ENCODE measurements at places on chromosomes 6 and 20. TPM values are rescaled to one million over a fixed set of nuclear protein-coding genes. Genes with fewer than 3 reads are reported as not detected.
A peak's percentile ranks its signal among the peaks of the same experiment; 100 is the strongest.

DNA sequence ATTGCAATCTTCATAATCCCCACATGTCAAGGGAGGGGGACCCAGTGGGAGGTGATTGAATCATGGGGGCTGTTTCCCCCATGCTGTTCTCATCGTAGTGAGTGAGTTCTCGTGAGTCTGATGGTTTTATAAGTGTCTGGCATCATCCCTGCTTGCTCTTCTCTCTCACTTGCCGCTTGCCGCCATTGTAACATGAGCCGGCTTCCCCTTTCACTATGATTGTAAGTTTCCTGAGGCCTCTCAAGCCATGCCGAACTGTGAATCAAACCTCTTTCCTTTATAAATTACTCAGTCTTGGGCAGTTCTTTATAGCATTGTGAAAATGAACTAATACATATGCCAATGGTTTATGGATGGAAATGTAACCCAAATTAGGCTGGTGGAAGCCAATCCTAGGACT is 109.4 kb upstream of the AKAP12 start:
- H3K27me3 ChIP-seq = no peaks in the 10 kb centered on the region
- no peaks in the 10 kb centered on the region for H3K4me1 ChIP-seq
- no peak for DNase-seq
- no peaks in the 10 kb centered on the region for H3K36me3 ChIP-seq
- no peak overlapping the region for H3K27ac ChIP-seq

GRCh38 chr6:126718600-126719327 is 378.8 kb downstream of the CENPW start:
- no peaks in the 10 kb centered on the region for H3K36me3 ChIP-seq
- H3K27me3 ChIP-seq = no peaks in the 10 kb centered on the region
- no peak overlapping the region for H3K4me3 ChIP-seq
- H3K27ac ChIP-seq = peak overlapping the region; percentile 89
- no peak for DNase-seq
- peaks cover 17% of the 10 kb centered on the region for H3K4me1 ChIP-seq

DNA sequence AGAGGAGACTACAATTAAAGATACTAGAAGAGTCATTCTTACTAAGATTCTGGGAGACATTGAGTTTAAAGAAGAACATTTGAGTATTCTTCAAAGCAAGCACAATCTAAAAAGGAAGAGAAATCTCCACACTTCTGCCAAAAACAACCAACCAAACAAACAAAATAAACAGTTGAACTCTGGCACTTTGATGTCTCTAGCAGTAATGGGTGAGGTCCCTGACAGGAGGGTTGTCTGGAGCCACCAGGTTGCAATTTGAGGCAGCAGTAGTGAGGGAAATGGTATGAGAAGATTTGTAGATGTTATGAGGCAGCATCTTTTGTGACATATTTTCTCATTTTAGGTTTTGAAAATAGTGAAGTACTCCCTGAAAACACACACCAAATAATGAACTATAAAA is 108.1 kb downstream of the PHF3 start:
- no peak overlapping the region for H3K4me3 ChIP-seq
- no peaks in the 10 kb centered on the region for H3K4me1 ChIP-seq
- no peaks in the 10 kb centered on the region for H3K36me3 ChIP-seq

DNA sequence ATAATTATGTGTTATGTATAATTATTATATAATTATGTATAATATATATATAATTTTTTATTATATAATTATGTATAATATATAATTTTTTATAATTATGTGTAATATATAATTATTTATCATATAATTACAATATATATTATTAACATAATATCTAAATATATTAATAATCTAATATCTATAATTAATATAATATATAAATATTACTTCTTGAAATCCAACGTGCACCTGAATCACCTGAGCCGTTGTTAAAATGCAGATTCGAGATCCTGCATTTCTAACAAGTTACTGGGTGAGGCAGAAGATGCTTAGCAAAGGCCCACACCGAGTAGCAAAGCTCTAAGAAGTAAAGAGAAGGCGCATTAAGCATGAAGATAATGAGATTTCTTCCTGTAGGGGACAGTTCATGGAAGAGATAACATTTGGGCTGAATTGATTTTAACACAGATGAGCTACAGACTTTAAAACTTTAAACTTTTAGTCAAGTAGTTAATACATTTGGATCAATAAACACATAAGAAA is 406.4 kb upstream of the PLCB4 start:
- peaks cover 13% of the 10 kb centered on the region for H3K4me1 ChIP-seq
- no peaks in the 10 kb centered on the region for H3K27me3 ChIP-seq
- no peak overlapping the region for H3K27ac ChIP-seq
- H3K36me3 ChIP-seq = no peaks in the 10 kb centered on the region
- H3K4me3 ChIP-seq = no peak overlapping the region

- DNase-seq = no peak
- no peak overlapping the region for H3K27ac ChIP-seq
- no peaks in the 10 kb centered on the region for H3K27me3 ChIP-seq
- H3K4me3 ChIP-seq = no peak overlapping the region
- H3K4me1 ChIP-seq = no peaks in the 10 kb centered on the region
Measured at GRCh38 chr6:51578362-51578761, 509.1 kb downstream of the PKHD1 start.

DNA sequence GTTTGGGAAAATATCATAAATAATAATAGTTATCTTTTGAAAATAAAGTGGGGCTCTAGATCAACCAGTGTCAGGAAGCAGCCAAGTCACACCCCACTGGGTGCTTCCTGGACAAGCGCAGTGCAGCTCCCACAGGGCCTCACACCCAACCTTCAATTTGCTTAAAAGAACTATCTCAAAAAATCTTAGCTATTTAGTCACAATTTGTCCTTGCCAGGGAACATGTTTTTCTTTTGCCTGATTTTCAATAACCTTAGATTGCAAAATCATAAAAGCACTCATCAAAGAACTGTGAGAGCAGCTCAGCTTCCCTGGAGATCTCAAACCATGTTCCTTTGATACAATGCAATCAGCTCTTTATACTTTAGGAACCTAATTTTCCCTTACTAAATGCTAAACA is 1.6 kb upstream of the NCOA7 start:
- no peaks in the 10 kb centered on the region for H3K36me3 ChIP-seq
- H3K4me1 ChIP-seq = peaks cover 13% of the 10 kb centered on the region
- no peak for DNase-seq
- H3K27me3 ChIP-seq = no peaks in the 10 kb centered on the region

GRCh38 chr6:85678026-85678601 is 35.4 kb upstream of the SYNCRIP start:
- no peaks in the 10 kb centered on the region for H3K27me3 ChIP-seq
- DNase-seq = no peak
- H3K4me3 ChIP-seq = peak overlapping the region; percentile 94
- peak overlapping the region; percentile 97 for H3K27ac ChIP-seq
- H3K4me1 ChIP-seq = peaks cover 26% of the 10 kb centered on the region
- H3K36me3 ChIP-seq = peaks cover 17% of the 10 kb centered on the region

- no peaks in the 10 kb centered on the region for H3K36me3 ChIP-seq
- peaks cover 18% of the 10 kb centered on the region for H3K4me1 ChIP-seq
- H3K4me3 ChIP-seq = no peak overlapping the region
- H3K27ac ChIP-seq = no peak overlapping the region
- no peak for DNase-seq
Measured at GRCh38 chr6:158399040-158399700, 86.9 kb downstream of the TULP4 start.

DNA sequence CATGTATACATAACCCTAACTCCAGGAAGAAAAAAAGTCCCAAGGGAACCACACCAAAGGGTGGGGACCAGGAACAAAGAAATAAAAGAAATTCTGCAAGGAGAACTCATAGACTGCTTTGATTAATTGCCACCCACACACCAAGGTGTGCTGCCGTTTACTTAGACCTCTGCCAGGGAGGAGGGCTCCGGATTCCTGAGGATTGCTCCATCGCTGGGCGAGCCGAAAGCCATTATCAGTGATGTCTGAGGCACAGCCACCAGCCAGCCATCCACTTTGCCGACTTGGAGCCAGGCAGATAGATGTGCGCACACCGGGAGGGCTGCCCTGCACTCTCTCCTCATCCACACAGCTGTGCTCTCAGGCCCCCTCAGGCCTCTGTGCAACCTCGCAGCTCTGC is 272.7 kb upstream of the FOXQ1 start:
- no peaks in the 10 kb centered on the region for H3K4me1 ChIP-seq
- no peak overlapping the region for H3K4me3 ChIP-seq
- no peak overlapping the region for H3K27ac ChIP-seq
- no peak for DNase-seq
- H3K27me3 ChIP-seq = no peaks in the 10 kb centered on the region

- H3K4me1 ChIP-seq = peaks cover 92% of the 10 kb centered on the region
- H3K27me3 ChIP-seq = no peaks in the 10 kb centered on the region
- H3K4me3 ChIP-seq = no peak overlapping the region
Measured at GRCh38 chr6:108650781-108651180, 90.1 kb downstream of the FOXO3 start.

GRCh38 chr6:40713002-40713719 is 126.0 kb upstream of the LRFN2 start:
- H3K27me3 ChIP-seq = no peaks in the 10 kb centered on the region
- no peak overlapping the region for H3K27ac ChIP-seq
- H3K36me3 ChIP-seq = no peaks in the 10 kb centered on the region
- no peak overlapping the region for H3K4me3 ChIP-seq

DNA sequence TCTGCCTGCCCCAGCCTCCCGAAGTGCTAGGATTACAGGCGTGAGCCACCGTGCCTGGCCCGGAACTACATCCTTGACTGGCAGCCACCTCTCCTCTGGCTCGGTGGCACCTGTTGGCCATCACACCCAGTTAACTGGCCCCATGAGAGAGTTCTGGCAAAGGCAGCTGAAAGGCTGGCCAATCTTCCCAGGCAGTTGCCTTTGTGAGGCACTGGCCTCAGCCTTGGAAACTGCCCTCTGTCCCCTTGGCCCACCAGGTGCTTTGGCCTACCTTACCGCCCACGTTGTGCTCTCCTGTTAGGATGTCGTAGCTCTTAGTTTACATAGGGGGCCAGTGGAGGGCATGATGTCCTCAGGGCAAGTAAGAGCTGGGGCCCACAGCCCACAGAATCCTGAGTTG is 9.6 kb upstream of the MANBAL start:
- H3K36me3 ChIP-seq = no peaks in the 10 kb centered on the region
- no peak for DNase-seq
- H3K27me3 ChIP-seq = no peaks in the 10 kb centered on the region
- peaks cover 10% of the 10 kb centered on the region for H3K4me1 ChIP-seq
- H3K27ac ChIP-seq = no peak overlapping the region

GRCh38 chr20:59495166-59495565 is 109.2 kb upstream of the PHACTR3 start:
- H3K4me1 ChIP-seq = no peaks in the 10 kb centered on the region
- no peak overlapping the region for H3K27ac ChIP-seq
- H3K4me3 ChIP-seq = no peak overlapping the region
- H3K36me3 ChIP-seq = no peaks in the 10 kb centered on the region
- peaks cover 7% of the 10 kb centered on the region for H3K27me3 ChIP-seq

DNA sequence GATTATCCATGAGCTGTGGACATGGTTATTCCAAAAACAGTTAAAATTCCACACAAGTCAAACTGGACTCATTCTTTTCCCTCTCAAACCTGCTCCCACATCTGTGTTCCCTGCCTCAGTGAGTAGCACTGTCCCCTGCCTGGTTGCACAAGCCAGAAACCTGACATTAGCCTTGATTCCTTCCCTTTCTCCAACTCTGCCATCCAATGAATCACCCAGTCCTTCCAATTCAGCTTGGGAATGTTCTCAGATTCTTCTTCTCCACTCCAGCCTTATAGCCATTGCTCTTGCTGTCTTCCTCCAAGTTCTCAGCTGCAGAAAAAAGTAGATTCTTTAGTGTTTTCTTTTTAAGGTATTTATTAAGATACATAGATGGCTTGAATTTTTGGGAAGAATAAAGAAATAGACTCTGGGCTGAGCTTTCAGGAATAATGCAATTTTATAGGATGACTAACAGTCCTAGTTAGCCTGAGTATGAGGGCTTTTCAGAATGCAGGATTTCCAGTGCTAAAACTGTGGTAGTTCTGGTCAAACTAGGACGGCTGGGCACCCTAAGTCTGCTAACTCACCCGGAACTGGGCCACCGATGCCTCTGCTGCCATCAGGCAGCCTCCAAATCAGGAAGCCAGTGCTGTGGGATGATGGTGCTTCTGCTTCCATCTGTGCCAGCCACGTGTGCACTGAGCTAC is 18.2 kb upstream of the SASH1 start:
- peaks cover 4% of the 10 kb centered on the region for H3K4me1 ChIP-seq
- DNase-seq = no peak
- H3K27ac ChIP-seq = no peak overlapping the region
- H3K4me3 ChIP-seq = no peak overlapping the region

DNA sequence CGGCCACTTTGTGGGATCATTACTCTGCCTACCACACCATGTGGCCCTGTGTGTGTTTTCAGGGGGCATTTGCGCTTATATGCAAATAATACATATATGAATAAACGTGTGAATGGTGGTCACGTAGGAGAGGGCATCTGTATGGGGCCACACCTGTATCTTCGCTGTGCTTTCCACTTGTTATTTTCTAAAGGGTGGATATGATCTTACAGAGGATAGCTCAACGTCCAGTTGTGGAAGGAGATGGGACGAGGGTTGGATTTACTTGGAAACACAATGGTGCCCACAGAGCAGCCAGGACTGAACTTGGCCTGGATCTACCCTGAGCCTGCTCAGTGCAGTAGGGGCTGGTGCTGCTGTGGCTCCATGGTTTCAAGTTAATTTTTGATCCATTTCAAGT is 93.3 kb downstream of the YTHDF1 start:
- no peaks in the 10 kb centered on the region for H3K36me3 ChIP-seq
- H3K27me3 ChIP-seq = peaks cover 22% of the 10 kb centered on the region
- no peak overlapping the region for H3K27ac ChIP-seq
- no peak overlapping the region for H3K4me3 ChIP-seq

- no peaks in the 10 kb centered on the region for H3K27me3 ChIP-seq
- H3K4me1 ChIP-seq = no peaks in the 10 kb centered on the region
- no peak overlapping the region for H3K4me3 ChIP-seq
- peak overlapping the region; percentile 30 for H3K27ac ChIP-seq
- no peak for DNase-seq
Measured at GRCh38 chr6:3194535-3195419, 32.7 kb downstream of the TUBB2B start.

Gene FILIP1
- polyA plus RNA-seq = 20.1 TPM

Gene PRSS16
- polyA plus RNA-seq = not detected

Gene TREML2
- not detected for polyA plus RNA-seq

Gene CDH26
- polyA plus RNA-seq = 0.32 TPM

Gene MAS1
- not detected for polyA plus RNA-seq

All from psoas muscle (tissue), 8 donors.